ENCODE measurements at places on chromosomes 16 and 17. TPM values are rescaled to one million over a fixed set of nuclear protein-coding genes. Genes with fewer than 3 reads are reported as not detected.

KCNH4 gene
- not detected for total RNA-seq

POLR3K gene
- 11.1 TPM for total RNA-seq

TBC1D3H gene
- total RNA-seq = not detected

IL21R gene
- total RNA-seq = 24.6 TPM

KRTAP4-3 gene
- total RNA-seq = not detected

KRTAP9-8 gene
- total RNA-seq = not detected

- H3K27me3 ChIP-seq = no peaks in the 10 kb centered on the region
- peaks cover 55% of the 10 kb centered on the region for H3K4me1 ChIP-seq
- no peak for DNase-seq
- H3K36me3 ChIP-seq = no peaks in the 10 kb centered on the region
Measured at GRCh38 chr16:66516509-66516807, 33.5 kb downstream of the TK2 start.

DNA sequence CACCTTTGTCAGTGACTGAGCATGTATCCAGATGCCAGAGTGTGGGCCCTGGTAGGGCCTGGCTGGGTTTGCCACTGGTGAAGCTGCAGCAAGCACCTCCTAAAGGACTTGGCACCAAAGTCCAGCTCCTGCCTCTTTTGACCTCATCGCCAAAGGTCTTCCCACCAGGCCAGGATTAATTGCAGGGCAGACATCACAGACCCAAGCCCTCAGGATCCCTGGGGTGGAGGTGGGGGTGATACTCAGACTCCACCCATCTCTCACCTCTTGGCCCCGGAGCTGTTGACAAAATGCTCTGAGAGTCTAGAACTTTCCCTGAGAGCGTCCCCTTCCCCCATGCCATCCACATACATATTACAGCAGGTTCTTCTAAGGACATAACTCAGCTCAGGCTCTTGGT lies 4.6 kb downstream of the WNT3 start:
- H3K4me1 ChIP-seq = peaks cover 7% of the 10 kb centered on the region
- H3K4me3 ChIP-seq = no peak overlapping the region
- no peak overlapping the region for H3K27ac ChIP-seq
- H3K36me3 ChIP-seq = no peaks in the 10 kb centered on the region
- no peak for DNase-seq

GRCh38 chr16:30581457-30581856 lies 4.0 kb downstream of the ZNF785 start:
- peaks cover 12% of the 10 kb centered on the region for H3K4me1 ChIP-seq
- no peak overlapping the region for H3K27ac ChIP-seq
- no peak for DNase-seq
- H3K27me3 ChIP-seq = no peaks in the 10 kb centered on the region
- H3K36me3 ChIP-seq = no peaks in the 10 kb centered on the region

GRCh38 chr17:41340934-41341861 lies 9.4 kb downstream of the KRT33A start:
- DNase-seq = no peak
- H3K4me1 ChIP-seq = peaks cover 63% of the 10 kb centered on the region
- H3K36me3 ChIP-seq = no peaks in the 10 kb centered on the region

DNA sequence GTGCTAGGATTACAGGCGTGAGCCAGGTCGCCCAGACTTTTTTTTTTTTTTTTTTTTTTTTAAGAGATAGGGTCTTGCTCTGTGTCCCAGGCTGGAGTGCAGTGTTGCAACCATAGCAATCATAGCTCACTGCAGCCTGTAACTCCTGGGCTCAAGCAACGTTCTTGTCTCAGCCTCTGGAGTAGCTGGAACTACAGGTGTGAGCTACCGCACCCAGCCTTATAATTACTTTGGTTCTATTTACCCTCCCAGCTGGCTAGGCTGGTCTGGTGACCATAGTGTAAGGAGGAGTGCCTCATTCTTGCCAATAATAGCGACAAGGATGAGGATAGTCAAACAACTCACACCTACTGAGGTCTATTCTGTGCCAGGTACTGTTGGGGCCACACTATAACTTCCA lies 39.6 kb upstream of the USP7 start:
- DNase-seq = no peak
- H3K27ac ChIP-seq = no peak overlapping the region
- H3K36me3 ChIP-seq = no peaks in the 10 kb centered on the region
- no peak overlapping the region for H3K4me3 ChIP-seq
- H3K27me3 ChIP-seq = no peaks in the 10 kb centered on the region

Measured in naive thymus-derived CD4-positive, alpha-beta T cell (primary cell).